CD4-positive, alpha-beta T cell treated with Interleukin-1 beta for 1 hour (primary cell): ENCODE measurements at places on chromosomes 4 and X.
A peak's percentile ranks its signal among the peaks of the same experiment; 100 is the strongest.

GRCh38 chr4:165631208-165631894, 241.7 kb upstream of the TLL1 start:
- DNase-seq: no peak

GRCh38 chr4:2662598-2662997, 93.5 kb downstream of the TNIP2 start:
- DNase-seq: no peak

GRCh38 chr4:4875147-4875546, 15.7 kb downstream of the MSX1 start:
- DNase-seq: no peak

DNA sequence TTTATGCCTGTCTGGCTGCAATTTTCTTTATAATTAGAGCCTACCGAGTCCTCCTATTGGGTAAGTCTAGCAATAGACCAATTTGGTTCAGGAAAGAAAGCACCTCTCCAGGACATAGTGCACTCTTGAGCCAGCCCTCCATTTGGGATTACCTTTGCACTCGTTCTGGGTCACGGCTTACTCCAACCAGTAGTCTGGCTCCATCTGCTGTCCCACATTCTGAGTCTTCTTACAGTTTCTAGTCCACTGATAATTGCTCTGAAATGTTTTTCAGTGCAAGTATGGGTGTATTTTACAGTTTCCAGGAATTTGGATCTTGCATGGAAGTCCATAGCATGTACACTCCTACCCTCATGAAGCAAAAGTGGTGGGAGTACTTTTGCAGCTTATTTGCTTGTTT, 34.8 kb upstream of the USP51 start:
- no peak for DNase-seq

DNA sequence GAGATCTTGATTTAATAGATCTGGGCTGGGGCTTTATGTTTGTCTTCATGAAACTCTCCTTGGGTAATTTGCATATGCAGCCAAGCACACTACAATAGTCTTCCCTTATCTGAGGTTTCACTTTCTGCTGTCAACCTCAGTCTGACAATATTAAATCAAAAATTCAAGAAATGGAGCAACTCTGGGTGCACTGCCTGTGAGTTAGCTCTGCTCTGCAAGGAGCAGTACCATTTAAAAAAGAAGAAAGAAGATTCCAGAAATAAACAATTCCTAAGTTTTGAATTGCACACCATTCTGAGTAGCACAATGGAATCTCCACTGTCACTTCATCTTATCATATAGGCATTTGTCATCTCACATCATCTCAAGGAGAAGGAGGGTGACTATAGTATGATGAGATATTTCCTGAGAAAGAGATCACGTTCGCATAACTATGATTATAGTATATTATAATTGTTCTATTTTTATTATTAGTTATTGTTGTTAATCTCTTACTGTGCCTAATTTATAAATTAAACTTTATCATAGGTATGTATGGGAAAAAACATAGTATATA, 9.4 kb downstream of the FNIP2 start:
- DNase-seq: peak; percentile 23

GRCh38 chrX:12903646-12904045, 2.8 kb upstream of the TLR8 start:
- DNase-seq: no peak

- DNase-seq: no peak
Measured at GRCh38 chr4:7187691-7188090, 4.6 kb upstream of the SORCS2 start.

- DNase-seq: no peak
Measured at GRCh38 chr4:52864793-52865192, 2.7 kb downstream of the RASL11B start.

- DNase-seq: no peak
Measured at GRCh38 chrX:10930151-10930550, 181.0 kb upstream of the HCCS start.

- DNase-seq: peak; percentile 15
Measured at GRCh38 chrX:136711147-136711546, 63.2 kb downstream of the CD40LG start.

DNA sequence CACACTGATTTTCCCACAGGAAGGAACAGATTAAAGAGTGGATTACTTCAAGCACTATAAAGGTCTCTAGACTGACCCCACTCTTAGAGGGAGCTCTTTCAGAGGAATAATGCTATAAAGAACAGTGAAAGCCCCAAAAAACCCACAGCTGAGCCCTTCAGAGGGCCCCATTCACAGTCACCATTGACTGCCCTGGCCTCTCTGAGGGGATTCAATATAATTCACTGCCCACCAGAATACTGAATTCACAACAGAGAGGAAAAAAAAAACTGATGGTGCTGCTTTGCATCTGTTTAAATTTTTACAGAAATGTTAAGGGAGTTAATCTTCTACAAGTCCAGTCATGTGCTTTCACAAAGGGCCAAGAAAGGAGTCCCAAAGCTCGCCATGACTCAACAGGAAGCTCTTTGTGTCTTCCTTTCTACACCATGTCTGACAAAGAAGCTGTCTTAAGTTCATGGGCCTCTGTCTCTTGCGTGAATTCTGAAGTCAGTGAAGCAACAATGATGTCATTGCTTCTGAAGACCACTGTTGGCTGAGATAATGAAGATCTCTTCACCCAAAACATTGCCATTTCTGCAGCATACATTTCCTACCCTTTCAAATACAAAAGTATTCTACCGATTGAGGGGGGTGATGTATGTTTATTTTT, 174.9 kb downstream of the ADAMTS3 start:
- no peak for DNase-seq

GRCh38 chr4:166153548-166153947, 280.5 kb downstream of the TLL1 start:
- no peak for DNase-seq

DNA sequence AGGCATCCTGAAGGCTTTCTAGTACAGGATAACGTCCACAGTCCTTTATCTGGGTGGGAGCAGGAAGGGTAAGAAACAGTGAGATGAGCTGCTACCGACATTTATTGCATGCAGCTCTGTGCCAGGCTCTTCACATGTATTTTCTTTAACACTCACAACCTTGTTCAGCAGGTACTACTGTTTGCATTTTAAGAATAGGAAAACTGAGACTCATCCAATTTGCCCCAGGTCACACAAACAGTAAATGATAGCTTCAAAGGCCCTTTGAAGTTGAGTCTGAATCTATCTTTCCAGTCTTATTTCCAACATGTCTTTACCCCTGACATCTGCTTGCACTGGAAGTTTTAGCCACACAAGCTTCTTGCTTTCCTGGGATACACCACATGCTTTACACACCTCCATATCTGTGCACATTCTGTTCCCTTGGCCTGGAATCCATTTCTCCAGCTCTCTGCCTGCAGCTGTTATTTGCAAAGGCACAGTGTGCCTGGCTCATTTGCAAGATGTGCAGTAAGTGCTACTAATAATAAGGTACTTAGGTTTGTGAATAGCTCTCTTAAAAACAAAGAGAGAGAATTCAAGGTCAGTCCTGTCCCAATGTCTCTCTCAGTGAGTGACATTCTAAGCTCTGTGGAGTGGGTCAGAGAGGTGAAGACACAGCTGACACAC, 61.2 kb downstream of the METTL14 start:
- DNase-seq: no peak

- DNase-seq: no peak
Measured at GRCh38 chrX:46733226-46733625, 25.7 kb downstream of the SLC9A7 start.

- DNase-seq: no peak
Measured at GRCh38 chr4:8227771-8228318, 28.8 kb downstream of the SH3TC1 start.

DNA sequence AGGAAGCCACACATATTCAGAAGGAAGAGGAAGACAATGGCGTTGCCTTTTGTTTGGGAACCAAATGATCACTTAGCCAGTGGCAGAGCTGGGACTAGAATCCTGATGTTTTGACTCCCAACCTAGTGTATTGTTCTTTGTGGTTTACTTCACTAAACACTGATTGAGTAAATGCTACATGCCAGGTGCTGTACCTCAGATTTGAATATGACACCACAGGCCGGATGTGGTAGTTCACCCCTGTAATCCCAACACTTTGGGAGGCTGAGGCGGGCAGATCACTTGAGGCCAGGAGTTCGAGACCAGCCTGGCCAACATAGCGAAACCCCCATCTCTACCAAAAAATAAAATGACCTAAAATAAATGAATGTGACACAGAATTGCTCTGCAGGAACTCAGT, 8.4 kb downstream of the NDUFA1 start:
- DNase-seq: no peak

- no peak for DNase-seq
Measured at GRCh38 chrX:134895805-134896581, 94.8 kb upstream of the SMIM10 start.

GRCh38 chr4:40563401-40563800, 66.3 kb downstream of the RBM47 start:
- peak; percentile 54 for DNase-seq

DNA sequence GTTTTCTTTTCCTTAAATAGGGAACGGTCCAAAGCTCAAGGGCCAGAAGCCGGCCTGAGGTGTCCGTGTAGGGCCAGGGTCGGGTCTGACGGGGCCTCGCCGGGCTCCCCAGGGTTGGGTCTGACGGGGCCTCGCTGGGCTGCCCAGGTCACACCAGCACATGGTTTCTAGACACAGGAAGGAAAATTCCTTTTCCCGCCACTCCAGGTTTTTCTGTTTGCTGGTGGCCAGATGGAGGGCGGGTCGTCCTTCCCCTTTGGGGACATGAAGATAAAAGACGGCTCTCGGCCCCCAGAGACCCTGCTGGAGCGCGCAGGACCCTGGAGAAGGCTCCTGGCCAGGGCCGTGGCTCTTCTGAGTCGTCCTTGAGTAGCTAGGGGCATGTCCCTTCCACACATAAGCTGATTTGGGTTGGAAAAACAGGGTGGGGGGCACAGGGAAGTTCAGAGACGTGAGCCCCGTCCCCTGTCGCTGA, 35.1 kb downstream of the PIGG start:
- no peak for DNase-seq

- DNase-seq: no peak
Measured at GRCh38 chrX:49995107-49995731, 72.8 kb downstream of the CLCN5 start.

- no peak for DNase-seq
Measured at GRCh38 chr4:4762909-4763821, 96.3 kb upstream of the MSX1 start.

DNA sequence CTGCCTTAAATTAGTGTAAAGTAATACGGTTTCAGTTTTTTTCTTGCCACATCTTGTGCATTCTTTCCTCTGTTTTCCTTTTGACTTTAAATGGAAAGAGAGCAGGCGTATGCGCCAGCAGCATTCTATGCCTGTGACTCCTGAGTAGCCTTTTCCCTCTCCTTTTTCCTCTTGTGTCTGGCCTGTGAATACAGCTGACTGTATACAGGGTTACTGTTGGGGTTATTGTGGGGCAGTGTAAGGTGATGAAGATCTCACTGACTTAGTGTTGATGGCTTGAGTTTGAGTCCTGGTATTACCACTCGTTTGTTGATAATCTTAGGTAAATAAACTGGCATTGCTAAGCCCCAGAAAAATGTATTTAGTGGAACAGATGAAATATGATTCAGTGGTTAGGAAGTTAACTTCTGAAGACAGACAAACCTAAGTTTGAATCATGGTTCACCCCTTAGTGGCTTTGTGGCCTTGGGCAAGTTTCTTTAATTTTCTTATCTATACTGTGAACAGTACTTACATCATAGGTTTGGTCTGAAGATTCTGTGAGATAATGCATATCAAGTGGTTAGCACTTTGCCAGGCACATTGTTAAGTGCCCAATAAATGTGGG, 105.1 kb downstream of the FNIP2 start:
- peak; percentile 22 for DNase-seq

DNA sequence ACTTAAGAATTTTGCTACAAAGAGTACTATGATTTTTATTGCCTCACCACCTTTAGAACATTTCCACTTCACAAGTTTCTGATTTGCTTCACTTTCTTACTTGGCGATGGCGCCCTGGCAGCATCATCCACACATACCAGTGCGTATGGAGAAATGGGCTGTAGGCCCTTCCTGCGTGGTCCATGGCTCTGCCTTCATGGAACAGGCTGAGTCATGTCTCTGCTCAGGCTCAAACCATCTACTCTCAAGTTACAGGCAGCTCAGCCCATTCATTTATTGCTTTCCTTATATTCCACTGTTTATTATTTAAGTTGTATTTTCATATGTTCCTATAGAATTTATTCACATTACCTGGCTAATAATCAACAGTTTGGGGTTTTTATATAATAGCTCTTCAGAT, 21.1 kb downstream of the CASP3 start:
- no peak for DNase-seq

- DNase-seq: no peak
Measured at GRCh38 chrX:129013574-129013973, 509.7 kb downstream of the SMARCA1 start.

GRCh38 chr4:146236216-146236615, 21.9 kb downstream of the REELD1 start:
- no peak for DNase-seq

GRCh38 chrX:11446336-11446735, 153.1 kb downstream of the AMELX start:
- no peak for DNase-seq

DNA sequence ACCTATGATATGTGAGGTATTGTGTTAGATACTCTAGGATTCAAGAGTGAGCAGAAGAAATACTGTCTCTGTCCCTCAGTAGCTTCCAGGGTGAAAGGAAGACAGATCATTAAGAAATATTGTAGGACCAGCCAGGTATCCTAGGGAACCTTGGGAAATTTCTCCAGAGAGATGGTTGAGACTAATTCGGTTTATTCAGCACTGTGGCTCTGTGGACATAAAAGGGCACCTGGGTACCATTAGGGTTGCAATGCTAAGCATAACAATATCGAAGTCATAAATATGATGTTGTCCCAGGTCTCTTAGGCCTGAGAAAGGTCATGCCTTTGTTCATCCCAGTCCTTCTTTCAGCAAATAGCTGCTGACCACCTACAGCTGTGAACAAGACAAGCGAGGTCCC, 61.0 kb downstream of the FAM114A1 start:
- DNase-seq: no peak

DNA sequence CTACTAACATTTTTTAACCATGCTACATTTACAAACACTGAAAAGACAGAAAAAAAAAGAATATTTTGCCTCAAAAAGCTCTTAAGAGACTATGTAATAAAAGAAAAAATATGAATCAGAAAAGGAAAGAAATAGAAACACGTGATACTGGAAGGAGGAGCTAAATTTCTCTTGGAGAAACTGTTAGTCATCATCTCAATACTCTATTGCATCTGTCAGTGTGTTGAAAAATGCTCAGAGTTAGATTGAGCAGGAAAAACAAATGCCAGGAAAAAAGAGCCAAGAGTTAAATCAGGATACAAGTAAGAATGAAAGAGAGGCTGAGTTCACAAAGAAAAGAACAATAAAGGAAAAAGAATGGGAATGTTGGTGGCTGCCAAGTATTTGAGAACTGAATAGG, 2.6 kb downstream of the RAB28 start:
- DNase-seq: no peak

DNA sequence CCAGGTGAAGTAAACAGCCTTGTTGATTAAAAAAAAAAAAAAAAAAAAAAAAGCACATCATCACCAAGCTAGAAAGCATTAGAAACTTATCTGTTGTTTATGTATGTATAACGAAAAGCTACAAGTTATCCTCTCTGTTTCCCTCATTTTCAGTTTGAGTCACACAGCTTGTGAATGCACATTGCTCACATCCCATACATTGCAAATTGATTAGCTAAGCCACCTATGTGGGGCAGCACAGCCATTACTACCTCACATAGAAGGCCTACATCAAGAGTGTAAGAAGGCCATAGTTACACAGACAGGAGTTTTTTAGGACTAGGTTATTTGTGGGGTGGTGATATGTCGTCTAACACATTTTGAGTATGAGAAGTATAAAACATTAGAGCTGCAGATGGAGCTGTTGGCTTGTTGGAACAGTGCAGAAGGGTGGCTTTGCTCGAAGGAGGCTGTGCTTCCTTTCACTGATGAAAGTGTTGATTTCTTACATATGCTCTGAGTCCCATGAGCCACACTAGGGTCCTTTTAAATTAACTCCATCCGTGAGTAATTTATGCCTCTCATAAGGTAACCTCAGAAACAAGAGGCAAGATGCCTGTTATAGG, 431.6 kb downstream of the GABRG1 start:
- no peak for DNase-seq
